ENCODE measurements at places on chromosomes 13 and 19.
A peak's percentile ranks its signal among the peaks of the same experiment; 100 is the strongest.

DNA sequence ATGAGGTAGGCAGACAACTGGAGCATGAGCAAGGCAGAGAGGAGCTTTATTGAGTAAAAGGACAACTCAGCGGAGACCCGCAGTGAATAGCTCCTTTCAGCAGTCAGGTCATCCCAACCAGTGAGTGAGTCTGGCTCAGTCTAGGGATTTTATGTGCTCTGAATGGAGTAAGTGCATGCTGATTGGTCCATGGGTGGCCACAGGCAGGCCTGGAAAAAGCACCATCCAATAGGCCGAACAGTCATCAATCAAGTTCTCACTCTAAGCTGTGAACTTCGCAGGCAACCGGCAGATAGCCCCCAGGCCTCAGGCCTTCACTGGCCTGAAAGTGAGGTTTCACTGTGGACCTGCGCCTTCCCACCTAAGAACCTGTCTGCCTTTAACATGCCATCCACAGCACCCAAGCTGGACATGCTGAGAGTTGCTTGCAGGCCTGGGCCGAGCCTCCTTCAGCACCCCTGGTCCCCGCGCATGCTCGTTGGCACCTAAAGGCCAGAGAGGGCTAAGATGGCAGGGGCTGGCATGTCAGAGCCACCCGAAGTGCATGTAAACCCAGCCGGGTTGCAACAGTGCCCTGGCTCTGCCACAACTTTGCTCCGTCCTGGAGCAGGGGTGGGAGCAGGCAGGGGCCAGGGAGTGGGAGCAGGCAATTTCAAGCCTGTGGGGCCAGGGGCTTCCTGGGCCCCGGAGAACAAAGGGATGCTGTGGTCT is 698.7 kb downstream of the SLITRK1 start:
- DNase-seq = no peak

DNA sequence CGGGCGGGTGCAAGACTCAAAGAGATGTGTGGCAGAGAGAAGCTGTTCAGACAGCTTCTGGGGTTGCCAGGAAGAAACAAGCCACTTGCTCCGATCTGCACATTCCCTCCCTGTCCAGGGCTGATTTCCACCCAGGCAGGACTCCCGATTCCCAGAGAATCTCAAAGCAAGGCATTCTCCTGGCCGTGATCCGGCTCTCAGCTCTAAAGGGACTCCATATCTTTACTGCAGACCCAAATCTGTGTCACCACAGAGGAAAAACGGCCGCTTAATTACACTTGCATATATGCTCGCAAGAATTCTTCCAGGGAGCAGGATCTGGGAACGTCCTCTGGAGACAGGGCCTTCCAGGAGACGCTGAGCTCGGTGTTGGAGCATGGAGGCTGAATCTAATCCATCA is 25.7 kb downstream of the GNG7 start:
- DNase-seq = no peak

- DNase-seq = peak; percentile 91
Measured at GRCh38 chr19:12782424-12783290, 7.3 kb upstream of the HOOK2 start.

GRCh38 chr19:3538258-3538929 is 580 bp upstream of the TEKTIP1 start:
- DNase-seq = no peak

DNA sequence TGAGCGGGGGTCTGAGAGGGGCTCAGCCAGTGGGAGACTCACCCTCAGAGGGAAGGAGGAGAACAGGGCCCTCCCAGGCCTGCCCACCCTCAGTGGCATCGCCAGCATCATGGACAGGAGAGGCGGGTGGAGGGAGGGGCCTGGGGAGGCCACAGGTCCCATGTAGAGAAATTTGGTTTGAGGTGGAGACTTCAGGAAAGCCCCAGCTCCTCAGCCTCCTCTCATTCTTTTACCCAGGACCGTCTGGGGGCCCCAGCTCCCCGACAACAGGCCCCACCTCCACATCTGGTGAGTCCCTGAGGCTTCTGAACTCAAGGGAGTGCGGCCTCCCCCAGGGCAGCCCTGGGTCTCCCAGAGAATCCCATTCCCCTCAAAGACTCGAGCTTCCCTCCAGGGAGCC is 3.1 kb downstream of the LILRB1 start:
- no peak for DNase-seq

GRCh38 chr19:11125994-11126685 is 29.4 kb downstream of the SPC24 start:
- DNase-seq = peak; percentile 82

DNA sequence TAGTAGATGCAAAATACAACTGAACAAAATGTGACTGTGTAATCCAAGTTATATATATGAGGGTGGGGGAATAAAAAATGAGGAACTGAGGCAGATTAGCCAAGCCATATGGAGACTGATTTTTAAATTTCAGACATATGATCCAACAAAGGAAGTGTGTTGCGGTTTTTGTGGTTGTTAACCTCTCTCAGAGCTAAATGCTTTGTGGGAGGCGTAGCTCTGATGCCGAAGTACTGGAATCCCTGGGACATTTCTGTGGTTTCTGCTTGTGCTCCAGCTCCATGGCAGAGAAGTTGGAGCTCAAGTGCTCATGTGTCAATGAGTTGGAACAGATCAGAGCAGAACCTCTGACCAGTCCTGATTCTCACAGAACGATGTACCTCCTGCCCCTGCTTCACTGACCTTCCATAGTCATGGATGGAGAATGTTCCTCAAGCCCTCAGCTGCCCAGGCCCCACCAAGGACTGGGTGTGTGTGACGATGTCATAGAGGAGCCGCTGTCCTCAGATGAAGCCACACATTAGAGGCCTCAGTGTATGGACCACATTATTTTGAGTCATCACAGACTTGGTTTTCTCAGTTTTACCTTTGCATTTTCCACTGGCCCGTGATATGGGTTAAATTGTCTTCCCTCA is 107.6 kb downstream of the SOX1 start:
- DNase-seq = no peak

GRCh38 chr19:8036434-8037099 is 16.0 kb upstream of the CCL25 start:
- no peak for DNase-seq

DNA sequence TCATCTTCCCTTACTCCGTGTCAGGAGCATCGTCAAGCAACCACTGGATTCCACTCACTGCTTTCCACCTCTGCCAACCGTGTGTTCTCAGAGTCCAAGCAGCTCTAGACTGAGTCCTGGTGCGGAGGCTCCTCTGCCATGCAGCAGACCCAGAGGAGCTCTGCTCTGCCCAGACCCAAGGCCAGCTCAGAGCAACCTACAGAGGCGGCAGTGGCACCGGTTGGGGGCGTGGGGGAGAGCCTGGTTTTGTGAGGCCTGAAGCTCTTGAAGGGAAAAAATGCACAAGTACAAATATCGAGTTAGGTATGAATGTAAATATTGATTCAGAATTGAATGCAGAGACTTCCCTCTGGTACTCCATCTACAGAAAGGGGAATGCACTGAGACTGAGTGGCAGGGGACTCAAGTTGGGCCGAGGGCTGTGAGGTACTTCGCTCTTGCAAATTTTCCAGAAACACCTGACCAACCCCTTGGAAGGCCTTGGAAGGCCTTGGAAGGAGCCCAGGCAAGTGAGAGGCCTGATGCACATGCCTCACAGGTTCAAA is 46.7 kb downstream of the GJA3 start:
- no peak for DNase-seq

- DNase-seq = no peak
Measured at GRCh38 chr19:2653710-2654707, 48.5 kb downstream of the GNG7 start.

- no peak for DNase-seq
Measured at GRCh38 chr13:33349288-33349985, 63.9 kb upstream of the STARD13 start.

- DNase-seq = no peak
Measured at GRCh38 chr13:42412812-42413483, 141.0 kb downstream of the AKAP11 start.

DNA sequence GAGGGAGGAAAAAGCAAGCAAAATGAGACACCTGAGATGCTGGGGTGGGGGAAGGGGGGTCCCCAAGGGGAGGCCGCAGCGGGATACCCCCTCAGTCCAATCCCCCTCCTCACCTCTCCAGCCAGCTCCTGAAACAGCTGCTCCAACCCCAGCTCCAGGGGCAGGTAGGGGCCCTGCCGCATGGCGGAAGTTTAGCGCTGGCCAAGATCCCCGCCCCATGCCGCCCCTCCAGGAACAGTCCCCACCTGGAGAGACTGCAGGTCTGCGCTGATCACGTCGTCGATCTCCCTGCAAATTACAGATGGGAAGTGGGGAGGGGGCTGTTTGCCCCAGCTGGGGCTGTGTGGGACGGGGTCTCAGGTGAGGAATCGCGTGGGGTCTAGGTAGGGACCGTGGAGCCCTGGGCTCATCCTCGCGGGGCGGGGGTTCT is 9.0 kb downstream of the CAPN12 start:
- no peak for DNase-seq
